Thoracic aorta (tissue), 2 donors: ENCODE measurements at places on chromosomes 6 and 20.

GRCh38 chr20:49641683-49642656 lies 71.7 kb downstream of the B4GALT5 start:
- H3K4me3 ChIP-seq = no peak overlapping the region
- H3K4me1 ChIP-seq = no peaks in the 10 kb centered on the region
- no peak overlapping the region for H3K27ac ChIP-seq
- no peaks in the 10 kb centered on the region for H3K27me3 ChIP-seq
- DNase-seq = no peak

GRCh38 chr20:35690265-35690664 lies 8.9 kb downstream of the NFS1 start:
- DNase-seq = no peak
- peaks cover 49% of the 10 kb centered on the region for H3K36me3 ChIP-seq
- H3K27ac ChIP-seq = no peak overlapping the region
- no peaks in the 10 kb centered on the region for H3K4me1 ChIP-seq
- H3K27me3 ChIP-seq = no peaks in the 10 kb centered on the region
- H3K4me3 ChIP-seq = no peak overlapping the region

DNA sequence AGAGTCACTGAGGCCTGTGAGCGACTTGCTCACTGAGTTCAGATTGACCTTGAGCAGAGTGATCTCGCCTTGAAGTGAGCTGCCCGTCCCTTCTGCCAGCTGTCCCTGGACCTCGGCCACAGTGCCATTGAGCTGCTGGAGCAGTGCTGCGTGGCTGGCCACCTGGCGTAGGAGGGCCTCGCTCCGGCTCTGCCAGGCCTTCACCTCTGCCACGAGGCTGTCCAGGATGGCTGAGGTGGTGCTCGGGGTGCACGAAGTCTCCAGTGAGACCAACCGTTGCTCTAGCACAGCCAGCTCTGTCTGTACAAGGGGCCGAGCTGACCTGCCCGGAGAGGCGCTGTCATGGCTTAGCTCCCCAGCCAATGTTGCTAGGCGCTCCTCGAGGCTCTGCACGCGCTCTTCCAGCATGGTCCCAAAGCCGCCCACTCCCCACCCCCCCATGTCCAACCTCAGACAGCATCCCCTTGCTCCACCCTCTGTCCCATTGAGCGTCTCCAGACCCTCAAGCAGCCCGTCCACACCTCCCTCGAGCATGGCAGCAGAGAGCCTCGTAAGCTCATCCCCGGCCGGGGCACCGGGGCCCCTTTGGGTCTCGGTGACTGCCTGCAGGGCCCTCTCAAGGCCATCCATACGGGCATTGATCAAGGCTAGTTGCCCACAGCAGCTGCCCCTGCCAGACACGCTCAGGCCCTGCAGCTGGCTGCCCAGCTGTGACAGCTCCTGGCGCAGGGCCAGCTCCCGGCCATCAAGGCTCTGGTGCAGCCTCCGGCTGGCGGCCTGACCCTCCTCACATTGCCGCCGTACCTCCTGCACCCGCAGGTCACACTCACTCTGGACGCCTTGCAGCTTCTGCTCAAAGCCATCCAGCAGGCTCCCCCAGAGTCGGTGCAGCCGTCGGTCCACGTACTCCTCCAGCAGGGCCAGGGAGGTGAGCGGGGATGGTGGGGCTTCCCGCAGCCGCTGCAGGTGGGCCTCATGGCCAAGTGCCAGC lies 4.6 kb downstream of the EMILIN3 start:
- H3K4me1 ChIP-seq = peaks cover 4% of the 10 kb centered on the region
- H3K36me3 ChIP-seq = peaks cover 4% of the 10 kb centered on the region
- no peak overlapping the region for H3K27ac ChIP-seq
- DNase-seq = no peak

DNA sequence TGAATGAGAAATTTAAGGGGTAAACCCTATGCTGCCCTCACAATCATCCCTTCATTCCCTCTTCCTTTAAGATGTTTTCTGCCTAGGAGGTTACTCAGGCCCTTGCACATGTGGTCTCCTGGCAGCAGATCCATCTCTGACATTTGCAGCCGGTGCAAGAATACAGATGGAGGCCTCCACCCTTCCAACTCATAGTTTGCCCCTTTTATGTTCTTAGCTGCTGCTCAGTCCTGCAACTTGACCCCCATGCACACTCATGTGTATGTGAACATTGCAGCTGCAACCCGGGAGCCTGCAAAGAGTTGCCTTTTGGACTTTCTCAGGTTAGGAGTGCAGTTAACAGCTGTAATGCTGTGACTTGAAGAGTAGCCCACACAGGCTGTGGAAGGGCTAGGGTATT lies 131.9 kb upstream of the SGK1 start:
- peaks cover 4% of the 10 kb centered on the region for H3K4me1 ChIP-seq
- H3K27ac ChIP-seq = no peak overlapping the region
- DNase-seq = no peak

DNA sequence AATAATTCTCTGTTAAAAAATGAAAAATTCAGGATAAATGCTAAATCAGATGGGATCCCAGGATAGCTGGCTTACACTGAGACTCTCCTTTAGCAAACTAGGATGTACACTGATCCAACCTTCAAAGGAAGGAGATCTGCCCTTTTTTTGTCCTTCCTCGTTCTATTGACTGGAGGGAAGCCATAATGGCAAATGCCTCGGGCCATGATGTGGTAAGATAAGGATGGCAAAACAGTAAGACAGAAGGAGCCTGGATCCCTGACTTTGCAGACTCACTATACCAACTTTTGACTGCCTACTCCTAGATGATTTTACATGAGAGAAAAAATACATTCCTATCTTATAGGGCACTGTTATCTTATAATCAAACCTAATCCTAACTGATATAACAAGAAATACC lies 156.9 kb upstream of the BEND3 start:
- no peak overlapping the region for H3K4me3 ChIP-seq
- H3K27ac ChIP-seq = no peak overlapping the region
- no peaks in the 10 kb centered on the region for H3K4me1 ChIP-seq

- no peaks in the 10 kb centered on the region for H3K36me3 ChIP-seq
- H3K27ac ChIP-seq = no peak overlapping the region
- DNase-seq = no peak
- H3K4me3 ChIP-seq = no peak overlapping the region
- no peaks in the 10 kb centered on the region for H3K4me1 ChIP-seq
- no peaks in the 10 kb centered on the region for H3K27me3 ChIP-seq
Measured at GRCh38 chr6:2432292-2432691, 186.9 kb upstream of the GMDS start.

DNA sequence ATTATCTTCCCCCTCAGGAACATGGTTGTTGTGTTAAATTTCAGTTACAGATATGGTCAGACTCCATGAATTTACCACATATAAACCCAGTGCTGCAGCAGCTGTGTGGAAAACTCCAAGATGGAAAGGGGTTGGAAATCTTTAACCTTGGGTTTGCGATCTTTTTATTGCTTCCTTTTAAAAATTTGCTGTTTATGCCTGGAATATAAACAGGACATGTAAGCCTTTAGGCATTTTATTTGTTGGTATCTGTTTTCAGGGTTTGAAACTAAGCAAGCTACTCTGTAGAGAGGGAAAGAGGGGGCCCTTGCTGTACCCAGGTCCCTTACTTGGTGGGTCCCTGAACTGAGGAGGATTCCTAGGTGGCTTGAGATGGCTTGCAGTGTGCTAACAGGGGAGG lies 778 bp downstream of the PKIG start:
- no peaks in the 10 kb centered on the region for H3K27me3 ChIP-seq
- no peaks in the 10 kb centered on the region for H3K36me3 ChIP-seq
